ENCODE measurements at places on chromosomes 6 and 20. TPM values are rescaled to one million over a fixed set of nuclear protein-coding genes. Genes with fewer than 3 reads are reported as not detected.
A peak's percentile ranks its signal among the peaks of the same experiment; 100 is the strongest.

DNA sequence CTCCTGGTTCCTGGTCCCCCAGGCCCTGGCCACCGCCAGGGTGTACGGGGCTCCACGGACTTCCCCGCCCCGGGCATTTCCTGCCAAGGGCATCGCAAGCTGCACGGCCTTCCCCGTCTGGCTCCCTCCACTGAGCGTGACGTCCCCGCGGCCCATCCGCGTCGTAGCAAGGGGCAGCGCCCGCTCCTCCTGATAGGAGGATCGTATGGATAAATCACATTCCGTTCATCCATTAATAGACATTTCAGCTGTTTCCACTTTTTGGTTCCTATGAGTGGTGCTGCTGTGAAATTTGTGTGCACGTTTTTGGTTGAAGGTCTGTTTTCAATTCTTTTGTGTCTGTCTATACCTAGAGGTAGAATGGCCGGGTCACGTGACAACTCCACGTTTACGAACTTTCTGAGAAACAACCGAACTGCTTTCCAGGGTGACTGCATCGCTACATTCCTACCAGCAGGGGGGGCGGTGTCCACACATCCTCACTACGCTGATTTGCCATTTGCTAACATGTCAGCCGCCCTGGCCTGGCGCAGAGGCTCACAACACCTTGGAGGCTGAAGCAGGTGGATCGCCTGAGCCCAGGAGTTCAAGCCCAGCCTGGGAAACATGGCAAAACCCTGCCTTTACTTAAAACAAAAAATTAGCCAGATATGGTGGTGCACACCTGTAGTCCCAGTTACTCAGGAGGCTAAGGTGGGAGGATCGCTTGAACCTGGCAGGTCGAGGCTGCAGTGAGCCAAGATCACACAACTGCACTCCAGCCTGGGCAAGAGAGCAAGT lies 37.7 kb downstream of the KCNQ2 start:
- DNase-seq, result peak; percentile 72

- no peak for DNase-seq
Observed at GRCh38 chr6:33957131-33957891, 153.5 kb upstream of the MLN start.

- no peak for DNase-seq
Observed at GRCh38 chr6:21278375-21278745, 315.2 kb upstream of the SOX4 start.

DNA sequence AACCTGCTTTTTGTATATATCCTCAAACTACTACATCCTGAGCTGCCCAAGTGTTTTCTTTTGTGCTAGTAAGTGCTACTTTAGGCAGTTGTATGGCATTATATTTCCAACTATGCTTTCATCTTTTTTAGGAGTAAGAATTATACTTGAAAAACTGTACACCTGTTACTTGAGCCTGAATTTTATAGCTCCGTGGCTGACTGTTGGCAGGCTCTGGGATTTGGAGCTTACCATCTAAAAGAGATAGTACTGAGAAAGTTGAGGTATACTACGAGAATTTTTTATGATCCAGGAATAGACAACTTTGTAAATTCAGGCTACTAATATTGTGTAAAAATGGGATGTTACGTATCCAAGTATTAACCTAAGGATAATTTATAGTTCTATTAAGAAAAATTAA lies 32.4 kb downstream of the RNF217 start:
- no peak for DNase-seq

DNA sequence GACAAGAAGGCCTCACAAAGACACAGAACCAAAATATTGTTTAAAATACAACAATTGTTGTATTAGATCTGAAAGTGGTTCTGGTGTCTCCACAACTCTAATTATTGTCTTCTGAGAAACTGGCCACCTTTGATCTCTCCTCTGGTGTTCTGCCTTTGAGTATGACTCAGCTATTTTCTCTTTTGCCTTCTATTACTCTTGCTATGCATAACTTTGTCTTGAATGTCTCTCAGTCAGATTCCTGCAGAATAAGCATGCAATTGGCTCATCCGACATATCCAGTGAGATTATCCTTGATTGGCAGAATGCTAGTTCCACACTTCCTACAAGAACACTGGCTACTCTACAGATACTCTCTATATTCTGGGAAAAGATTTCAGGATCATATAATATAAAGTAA lies 14.3 kb upstream of the EPM2A start:
- DNase-seq, result no peak

GRCh38 chr6:111601886-111602285 lies 3.8 kb downstream of the TRAF3IP2 start:
- DNase-seq, result peak; percentile 92

DNA sequence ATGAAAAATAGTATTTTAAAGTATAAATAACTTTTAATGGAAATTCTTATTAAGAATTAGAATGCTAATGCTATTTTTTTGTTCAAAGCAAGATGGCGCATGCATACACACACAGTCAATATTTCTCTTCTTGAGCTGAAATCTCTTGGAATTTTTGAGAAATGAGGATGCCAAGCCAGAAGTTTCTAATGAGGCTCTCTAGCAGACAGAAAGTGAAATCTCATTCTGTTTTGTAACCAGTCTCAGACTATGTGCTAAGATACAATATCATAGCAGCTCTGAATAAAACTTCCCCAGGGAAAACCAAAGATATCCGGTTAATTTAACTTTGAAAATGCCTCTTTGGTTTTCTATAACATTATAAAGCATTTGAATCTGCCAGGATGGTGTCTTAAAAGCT lies 97.2 kb upstream of the HDAC2 start:
- DNase-seq, result no peak

- no peak for DNase-seq
Observed at GRCh38 chr6:161141173-161141572, 132.7 kb downstream of the AGPAT4 start.

DNA sequence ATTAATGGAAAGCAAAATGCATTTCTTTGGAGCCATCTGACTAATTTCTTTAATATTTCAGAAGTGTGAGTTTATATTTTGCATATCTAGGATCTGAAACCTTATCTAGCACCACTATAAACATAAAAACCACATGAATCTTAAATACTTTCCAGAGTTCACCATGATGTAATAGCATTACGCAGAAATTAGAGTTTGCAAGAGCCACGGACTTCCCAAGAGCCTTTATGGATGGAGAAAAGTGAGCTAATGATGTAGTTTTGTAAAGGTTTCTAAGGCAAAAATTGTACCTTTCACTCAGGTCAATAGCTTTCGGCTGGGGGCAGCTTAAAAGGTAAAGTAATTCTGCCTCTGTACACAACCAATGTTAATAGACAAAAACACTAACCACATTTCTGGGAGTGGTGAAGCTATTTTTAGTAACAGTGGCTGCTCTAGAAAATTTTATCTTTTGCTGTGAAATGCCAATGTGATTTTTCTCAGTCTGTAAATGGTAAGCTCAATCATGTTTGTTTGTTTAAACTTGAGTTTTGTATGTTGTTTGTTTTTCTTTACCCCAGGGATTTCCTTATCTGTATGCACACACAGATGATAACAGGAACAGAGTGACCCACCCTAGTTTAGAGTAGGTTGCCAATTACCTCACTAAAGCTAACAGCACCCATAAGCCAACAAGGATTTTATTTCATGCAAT lies 80.5 kb downstream of the FILIP1 start:
- DNase-seq, result peak; percentile 78

DNA sequence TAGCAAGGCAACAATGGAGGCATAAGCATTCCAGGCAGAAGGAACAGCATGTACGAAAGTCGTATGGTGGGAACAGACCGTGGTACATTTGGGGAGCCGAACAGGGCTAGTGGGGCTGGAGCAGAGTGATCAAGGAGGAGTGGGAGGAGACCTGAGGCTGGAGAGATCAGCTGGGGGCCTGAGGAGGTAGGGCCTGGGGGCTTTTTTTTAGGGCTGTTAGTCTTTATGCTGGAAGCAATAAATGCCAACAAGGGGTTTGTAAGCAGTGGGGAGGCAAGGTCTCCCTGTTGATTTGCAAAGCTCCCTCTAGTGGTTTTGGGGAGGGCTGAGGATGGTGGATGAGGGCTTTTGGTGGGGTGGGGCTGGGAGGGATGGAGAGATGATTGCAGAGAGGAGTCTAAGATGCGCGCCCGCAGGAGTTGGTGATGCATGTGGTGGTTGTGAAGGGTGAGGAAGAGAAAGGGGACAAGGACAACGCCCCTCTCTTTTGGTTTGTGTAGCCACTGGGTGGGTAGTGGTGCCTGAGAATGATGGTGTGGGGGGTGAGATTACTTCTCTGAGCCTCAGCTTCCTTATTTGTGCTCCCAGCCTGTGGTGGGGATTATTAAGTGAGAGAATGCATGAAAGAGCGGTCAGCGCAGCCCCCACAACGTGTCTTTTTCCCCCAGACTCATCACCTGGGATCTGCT lies 74.1 kb upstream of the TOX2 start:
- no peak for DNase-seq

GRCh38 chr20:8305449-8305978 lies 173.4 kb downstream of the PLCB1 start:
- DNase-seq, result peak; percentile 64

DNA sequence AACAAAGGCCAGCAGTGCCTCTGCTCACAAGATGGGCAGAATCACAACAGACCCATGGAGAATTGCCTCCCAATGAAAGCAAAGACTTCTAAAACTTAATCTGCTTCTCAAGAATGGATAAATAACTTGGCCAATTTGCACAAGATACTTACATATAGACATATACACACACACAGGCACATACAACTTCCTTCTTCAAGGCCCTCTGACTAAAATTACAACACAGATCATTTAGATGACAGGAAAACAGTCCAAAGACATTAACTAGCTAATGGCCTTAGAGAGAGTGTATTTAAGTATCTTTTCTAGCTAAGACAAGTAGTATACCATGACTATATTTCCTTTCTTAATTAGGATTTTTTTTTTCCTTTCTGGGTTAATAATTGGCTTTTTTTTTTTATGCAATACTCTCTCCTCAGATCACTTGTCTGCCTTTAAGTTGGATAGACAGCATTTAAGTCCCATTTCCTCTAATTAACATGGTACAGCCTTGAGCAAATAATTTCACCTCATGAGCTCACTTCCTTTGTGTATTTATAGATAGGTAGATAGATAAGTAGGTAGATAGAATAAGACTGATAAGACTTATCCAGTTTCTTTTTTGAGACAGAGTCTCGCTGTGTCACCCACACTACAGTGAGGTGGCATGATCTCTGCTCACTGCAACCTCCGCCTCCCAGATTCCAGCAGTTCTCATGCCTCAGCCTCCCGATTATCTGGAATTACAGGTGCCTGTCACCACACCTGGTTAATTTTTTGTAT lies 70.0 kb downstream of the NRSN1 start:
- DNase-seq, result no peak

- DNase-seq, result peak; percentile 56
Observed at GRCh38 chr6:44304282-44305199, 8.6 kb downstream of the AARS2 start.

- peak; percentile 96 for DNase-seq
Observed at GRCh38 chr6:158040051-158040803, 58.6 kb downstream of the SYNJ2 start.

GRCh38 chr20:19223640-19224039 lies 11.2 kb downstream of the SLC24A3 start:
- DNase-seq, result no peak

DNA sequence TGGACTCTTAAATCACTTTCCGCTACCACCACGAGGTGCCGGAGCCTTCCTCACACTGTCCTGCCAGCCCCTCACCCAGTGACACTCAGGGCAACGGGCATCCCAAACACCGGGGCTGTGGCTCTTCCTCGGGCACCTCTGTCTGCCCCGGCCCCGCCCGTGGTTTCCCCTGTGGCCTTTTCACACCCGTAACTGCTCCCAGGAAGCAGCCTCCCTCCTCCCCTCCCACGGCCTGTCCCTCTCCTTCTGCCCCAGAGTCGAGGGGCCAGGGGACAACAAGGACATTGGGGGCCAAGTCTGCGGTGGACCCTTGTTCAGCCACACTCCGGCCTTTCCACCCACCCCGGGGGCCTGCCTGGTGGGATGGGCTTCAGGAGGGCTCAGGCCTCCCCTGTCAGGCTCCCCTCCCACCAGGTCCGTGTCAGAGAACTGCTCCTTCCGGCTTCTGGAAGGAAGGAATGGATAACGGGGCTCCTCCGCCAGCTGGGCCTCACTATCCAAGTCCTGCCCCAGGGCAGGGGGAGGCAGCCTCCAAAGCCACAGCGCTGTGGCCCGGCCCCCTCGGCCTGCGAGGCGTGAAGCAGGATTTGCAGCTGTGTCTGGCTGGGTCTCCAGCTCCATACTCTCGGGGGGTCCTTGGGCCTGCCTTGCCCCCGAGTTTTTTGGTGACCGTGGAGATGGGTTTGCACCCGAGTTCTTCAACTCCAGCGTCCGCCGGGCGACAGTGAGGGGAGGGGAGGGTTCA lies 54.7 kb upstream of the CHRNA4 start:
- no peak for DNase-seq

- peak; percentile 44 for DNase-seq
Observed at GRCh38 chr20:47273591-47274235, 82.8 kb downstream of the ZMYND8 start.

- DNase-seq, result no peak
Observed at GRCh38 chr6:154127657-154128056, 88.6 kb downstream of the OPRM1 start.

DNA sequence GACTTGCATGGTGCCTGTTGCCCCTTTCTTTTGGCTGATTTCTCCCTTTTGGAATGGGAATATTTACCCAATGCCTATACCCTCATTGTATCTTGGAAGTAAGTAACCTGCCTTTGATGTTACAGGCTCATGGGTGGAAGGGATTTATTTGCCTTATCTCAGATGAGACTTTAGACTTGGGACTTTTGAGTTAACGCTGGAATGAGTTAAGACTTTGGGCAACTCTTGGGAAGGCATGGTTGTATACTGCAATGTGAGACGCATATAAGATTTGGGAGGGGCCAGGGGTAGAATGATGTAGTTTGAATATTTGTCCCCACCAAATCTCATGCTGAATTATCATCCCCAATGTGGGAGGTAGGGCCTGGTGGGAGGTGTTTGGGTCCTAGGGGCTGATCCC lies 75.5 kb downstream of the SYCP2 start:
- no peak for DNase-seq

- peak; percentile 8 for DNase-seq
Observed at GRCh38 chr20:22462975-22463914, 121.1 kb downstream of the FOXA2 start.

DDX43 gene
- not detected for total RNA-seq

MAPK13 gene
- total RNA-seq, result 1.7 TPM

KIF3B gene
- 13.0 TPM for total RNA-seq

ZDHHC14 gene
- total RNA-seq, result 7.8 TPM

Measured in cardiac muscle cell (in vitro differentiated cells and primary cell).